Lung (tissue), 17 donors: ENCODE measurements at places on chromosomes 2 and 18. TPM values are rescaled to one million over a fixed set of nuclear protein-coding genes. Genes with fewer than 3 reads are reported as not detected.

- no peak overlapping the region for H3K4me3 ChIP-seq
- no peaks in the 10 kb centered on the region for H3K36me3 ChIP-seq
- DNase-seq, result no peak
- H3K27ac ChIP-seq, result no peak overlapping the region
- H3K27me3 ChIP-seq, result no peaks in the 10 kb centered on the region
Observed at GRCh38 chr18:68960355-68960754, 162.5 kb downstream of the CCDC102B start.

GRCh38 chr2:71600555-71600954 is 147.2 kb downstream of the DYSF start:
- no peak for DNase-seq
- H3K36me3 ChIP-seq, result no peaks in the 10 kb centered on the region
- no peak overlapping the region for H3K4me3 ChIP-seq
- no peaks in the 10 kb centered on the region for H3K27me3 ChIP-seq
- no peak overlapping the region for H3K27ac ChIP-seq

DNA sequence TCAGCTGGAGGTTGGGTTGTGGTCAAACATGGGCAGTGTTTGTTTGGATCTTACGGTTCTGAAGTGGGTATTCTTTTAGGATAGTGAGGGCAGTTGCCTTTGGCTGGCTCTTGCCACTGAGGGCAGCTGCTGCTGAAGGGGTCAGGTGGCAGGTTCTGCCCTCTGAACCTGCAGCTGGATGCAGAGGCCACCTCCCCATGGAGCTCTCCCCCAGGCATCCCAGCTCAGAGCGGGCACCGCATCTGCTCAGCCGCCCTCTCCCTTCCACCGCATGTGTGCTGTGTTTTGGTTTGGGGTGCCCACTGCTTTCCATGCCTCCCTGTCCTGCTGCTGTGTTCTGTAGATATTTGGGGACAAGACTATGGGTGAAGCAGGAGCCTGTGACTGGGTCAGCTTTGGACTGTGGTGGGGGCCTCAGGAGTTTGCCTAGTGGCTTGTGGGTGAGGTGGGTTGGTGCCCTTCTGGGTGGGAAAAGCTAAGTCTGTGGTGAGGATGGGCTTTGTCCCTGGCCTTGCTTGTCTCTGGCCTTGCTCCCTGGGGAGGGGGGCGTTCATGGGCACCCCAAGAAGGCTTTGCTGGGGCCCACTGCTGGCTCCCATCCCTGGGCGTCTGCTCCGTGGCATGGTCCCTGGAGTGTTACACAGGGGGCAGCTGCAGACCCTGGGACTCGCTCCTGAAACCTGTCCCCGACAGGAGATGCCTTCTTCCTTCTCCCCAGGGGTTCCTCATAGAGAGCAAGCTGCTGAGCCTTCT is 28.5 kb downstream of the OTOF start:
- no peaks in the 10 kb centered on the region for H3K4me1 ChIP-seq
- no peaks in the 10 kb centered on the region for H3K27me3 ChIP-seq
- H3K36me3 ChIP-seq, result no peaks in the 10 kb centered on the region
- H3K27ac ChIP-seq, result no peak overlapping the region
- DNase-seq, result no peak

DNA sequence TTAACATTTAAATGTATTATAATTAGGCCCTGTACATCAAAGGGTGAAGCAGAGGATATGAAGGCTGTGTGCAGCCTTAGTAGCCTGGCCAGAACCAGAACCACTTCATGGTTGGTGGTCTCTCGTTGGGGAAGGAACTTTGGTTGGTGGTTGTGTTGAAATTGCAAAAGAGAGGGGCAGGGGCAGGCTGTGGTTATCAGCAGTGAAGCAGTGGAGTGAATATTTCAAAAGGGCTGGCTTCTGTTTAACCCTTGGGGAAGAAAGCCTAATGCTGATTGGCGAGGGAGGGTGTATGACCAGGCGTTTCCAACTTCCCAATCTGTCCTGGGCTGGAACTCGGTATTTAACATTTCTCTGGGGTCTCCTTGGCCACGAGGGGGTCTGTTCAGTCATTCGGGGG is 51.2 kb upstream of the LYPD6B start:
- no peak overlapping the region for H3K4me3 ChIP-seq
- DNase-seq, result no peak
- H3K27ac ChIP-seq, result no peak overlapping the region
- no peaks in the 10 kb centered on the region for H3K36me3 ChIP-seq
- no peaks in the 10 kb centered on the region for H3K27me3 ChIP-seq
- no peaks in the 10 kb centered on the region for H3K4me1 ChIP-seq

ALKAL2 gene
- total RNA-seq, result 20.7 TPM
